ENCODE measurements at places on chromosomes 12 and 14.

GRCh38 chr12:12207746-12208145, 59.1 kb downstream of the LRP6 start:
- no peak for DNase-seq

- no peak for DNase-seq
Observed at GRCh38 chr12:79162147-79162772, 297.7 kb downstream of the SYT1 start.

- no peak for DNase-seq
Observed at GRCh38 chr14:63638493-63638892, 3.2 kb downstream of the WDR89 start.

GRCh38 chr14:64761441-64762043, 57.3 kb downstream of the PLEKHG3 start:
- no peak for DNase-seq

DNA sequence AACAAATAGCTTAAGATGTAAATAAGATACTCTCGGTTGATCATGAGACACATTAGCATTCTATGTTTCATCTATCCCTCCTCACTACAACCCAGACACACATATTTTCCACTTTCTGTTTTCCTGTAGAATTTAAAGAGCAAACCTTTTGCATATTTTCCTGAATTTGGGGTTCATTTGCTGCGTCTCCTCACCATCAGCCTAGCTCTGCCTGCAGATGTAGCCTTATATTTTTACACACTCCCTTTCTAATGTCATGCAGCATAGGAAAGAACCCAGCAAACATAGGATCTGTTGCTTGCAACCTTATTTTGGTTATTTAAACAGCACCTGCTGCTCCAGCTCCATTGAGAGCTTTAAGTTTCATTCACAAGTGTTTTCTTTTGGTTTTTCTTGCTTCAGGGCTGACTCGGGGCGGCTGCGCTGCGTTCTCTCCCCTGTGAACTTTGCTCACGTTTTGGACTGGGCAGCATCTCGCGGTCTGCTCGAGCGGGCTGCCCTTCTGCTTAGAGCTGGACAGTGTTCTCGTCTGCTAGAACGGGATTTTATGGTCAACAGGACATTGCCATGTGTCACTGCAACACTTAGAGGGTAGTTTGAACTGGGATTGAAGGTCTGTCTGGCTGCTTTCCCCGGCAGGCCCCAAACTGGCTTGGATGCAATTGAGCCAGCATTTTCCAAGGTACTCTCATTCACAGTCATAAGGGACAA, 57.8 kb upstream of the VRK1 start:
- no peak for DNase-seq

GRCh38 chr12:22196236-22196635, 138.3 kb downstream of the ST8SIA1 start:
- no peak for DNase-seq

- DNase-seq: no peak
Observed at GRCh38 chr12:97140355-97140754, 233.3 kb downstream of the NEDD1 start.

DNA sequence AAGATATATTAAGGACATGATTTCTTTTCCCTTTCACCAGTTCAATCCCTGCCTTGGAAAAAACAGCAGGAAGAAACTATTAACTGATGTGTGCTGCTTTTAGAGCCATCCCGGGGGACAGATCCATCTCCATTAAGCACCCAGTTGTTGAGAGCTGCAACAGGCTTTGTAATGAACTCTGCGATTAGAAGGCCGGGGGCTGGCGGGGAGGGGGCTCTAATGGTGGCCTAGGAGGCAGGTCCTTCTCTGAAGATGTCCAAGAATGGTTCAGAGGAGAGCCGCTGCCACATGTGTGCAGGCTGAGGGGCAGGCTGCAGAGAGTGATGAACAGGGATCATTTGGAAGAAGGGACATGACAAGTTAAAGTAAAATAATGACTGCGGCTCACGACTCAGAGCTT, 67.8 kb downstream of the GALNT8 start:
- DNase-seq: no peak

GRCh38 chr12:8156845-8157244, at the start of gene ZNF705A:
Gene ZNF705A, plus strand, starts transcription at chr12:8157015. Its CDS starts 15,611 bp downstream, at chr12:8172626.
- no peak for DNase-seq

- DNase-seq: no peak
Observed at GRCh38 chr12:115174920-115175319, 490.9 kb upstream of the TBX3 start.

DNA sequence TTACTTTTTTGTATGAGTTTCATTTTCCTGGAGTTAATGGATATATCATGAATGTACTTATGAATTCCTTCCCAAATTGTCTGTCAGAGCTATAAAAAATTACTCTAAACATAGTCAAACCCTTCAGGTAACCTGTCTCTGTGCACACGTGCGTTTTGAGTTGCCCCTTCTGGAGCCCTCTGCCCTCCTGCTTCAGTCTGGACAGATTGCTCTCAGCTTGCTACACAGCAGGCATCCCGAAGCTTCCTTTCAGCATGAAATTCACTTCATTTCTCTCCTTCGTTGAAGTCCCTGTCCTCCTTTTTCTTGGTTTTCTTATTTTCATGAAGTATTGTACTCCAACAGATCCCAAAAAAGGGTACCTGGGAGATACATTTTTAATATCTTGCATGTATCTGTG, 47.3 kb downstream of the FNTB start:
- DNase-seq: no peak

DNA sequence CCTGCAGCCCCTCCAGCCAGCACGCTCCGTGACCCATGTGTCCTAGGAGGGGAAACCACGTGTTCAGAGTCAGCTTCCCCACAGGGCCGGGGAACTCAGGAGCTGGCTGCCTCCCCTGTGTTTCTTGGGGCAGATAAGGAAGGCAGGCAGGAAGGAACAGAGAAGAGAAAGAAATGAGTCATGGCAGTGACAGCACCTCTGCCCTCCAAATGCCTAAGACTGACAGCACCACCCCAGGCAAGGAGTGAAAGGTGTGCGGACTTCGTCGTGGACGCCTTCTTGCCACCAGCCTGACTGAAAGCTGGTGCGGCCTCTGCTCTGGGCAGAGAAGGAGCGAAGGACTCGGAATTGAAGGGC, 167.0 kb upstream of the FKBP4 start:
- no peak for DNase-seq

- DNase-seq: no peak
Observed at GRCh38 chr12:12551115-12551514, 11.5 kb downstream of the DUSP16 start.

DNA sequence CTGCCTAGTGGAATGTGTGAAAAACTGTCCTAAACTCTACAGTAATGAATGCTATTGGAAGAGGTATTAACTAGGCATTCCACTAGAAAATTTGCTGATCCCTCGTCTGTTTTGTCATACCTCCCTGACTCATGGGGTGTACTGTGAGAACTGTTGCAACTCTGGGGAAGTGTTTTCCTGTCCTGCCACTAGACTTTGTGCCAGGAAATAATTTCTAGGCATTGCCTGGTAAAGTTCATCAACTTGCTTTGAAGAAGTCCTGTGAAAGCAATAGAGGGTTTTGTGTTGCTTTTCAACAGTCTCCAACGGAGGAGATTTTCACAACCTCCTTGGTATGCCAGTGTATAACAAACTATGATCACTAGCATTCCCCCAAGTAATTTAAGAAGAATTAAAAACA, 139.9 kb downstream of the AKAP6 start:
- DNase-seq: no peak

GRCh38 chr12:27478949-27479348, 32.4 kb downstream of the SMCO2 start:
- DNase-seq: no peak

GRCh38 chr12:68784015-68784414, 24.0 kb upstream of the MDM2 start:
- DNase-seq: no peak

DNA sequence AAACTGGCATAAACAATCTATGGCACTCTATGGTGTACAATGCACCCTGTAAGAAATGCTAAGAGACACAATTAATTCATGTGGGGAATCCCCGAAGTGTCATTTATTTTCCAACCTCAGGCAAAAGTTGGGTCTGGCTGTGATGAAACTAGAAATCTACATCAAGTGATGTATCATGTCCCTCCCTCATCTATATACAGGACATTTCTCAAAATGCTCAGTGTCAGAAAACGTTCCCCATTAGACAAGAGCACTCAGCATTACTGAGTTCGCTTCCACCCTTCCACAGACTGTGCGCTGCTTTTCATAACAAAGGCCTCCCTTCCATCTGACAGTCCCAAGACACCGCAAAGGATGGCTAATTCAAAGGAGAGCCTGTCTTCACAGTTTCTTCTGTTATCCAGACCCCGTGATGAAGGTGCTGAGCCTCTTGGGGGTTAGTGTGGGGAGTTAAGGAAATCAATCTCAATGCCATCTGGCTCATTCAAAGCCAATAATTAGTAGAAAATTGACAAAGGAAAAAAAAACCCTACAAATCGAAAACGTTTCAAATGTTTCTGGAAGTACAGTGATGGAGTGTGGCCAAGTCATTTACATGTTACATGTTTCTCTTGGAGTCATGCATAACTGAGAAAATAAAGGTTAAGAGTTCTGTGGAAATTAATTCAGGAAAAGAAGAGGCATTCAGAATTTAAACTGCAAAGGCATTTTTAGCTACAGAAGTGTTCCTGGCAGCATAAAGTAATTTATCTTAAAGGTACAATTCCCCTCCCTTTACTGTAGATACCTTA, 7.5 kb downstream of the CCDC88C start:
- DNase-seq: peak; percentile 33

- no peak for DNase-seq
Observed at GRCh38 chr12:128111951-128112350, 155.0 kb upstream of the TMEM132C start.

GRCh38 chr12:12521044-12521485, 41.6 kb downstream of the DUSP16 start:
- no peak for DNase-seq

GRCh38 chr12:26014085-26014484, 55.6 kb downstream of the RASSF8 start:
- DNase-seq: no peak

GRCh38 chr14:92880851-92881250, 42.1 kb upstream of the CHGA start:
- no peak for DNase-seq

DNA sequence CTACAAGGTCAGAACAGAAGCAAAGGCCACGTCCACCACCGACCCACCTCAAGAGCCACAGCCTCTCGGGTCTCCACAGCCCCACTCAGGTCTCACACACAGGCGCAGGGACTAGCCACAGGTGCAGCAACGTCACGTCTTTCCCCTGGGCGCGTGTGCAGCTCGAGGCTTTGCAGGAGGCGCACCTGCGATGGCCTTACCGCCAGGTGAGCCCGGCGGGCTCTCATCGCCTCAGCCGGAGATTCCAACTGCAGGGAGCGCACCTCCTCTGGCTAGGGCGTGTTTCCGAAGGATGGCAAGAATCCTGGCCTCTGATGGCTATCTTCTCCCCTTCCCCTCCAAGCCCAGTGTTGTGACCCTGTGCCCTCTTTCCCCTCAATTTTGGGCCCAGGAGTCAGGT, at the start of gene HIGD1C:
HIGD1C (plus strand) TSS at position 35 of the 400 bp plus-strand sequence. CDS start 1,455 bp downstream, outside the sequence.
- DNase-seq: no peak

GRCh38 chr14:91244501-91244901, at the start of gene GPR68:
Gene GPR68, minus strand, starts transcription at chr14:91244704. Its CDS starts 9,654 bp downstream, at chr14:91235050.
- no peak for DNase-seq

- no peak for DNase-seq
Observed at GRCh38 chr12:110270125-110270962, 10.7 kb upstream of the ATP2A2 start.

DNA sequence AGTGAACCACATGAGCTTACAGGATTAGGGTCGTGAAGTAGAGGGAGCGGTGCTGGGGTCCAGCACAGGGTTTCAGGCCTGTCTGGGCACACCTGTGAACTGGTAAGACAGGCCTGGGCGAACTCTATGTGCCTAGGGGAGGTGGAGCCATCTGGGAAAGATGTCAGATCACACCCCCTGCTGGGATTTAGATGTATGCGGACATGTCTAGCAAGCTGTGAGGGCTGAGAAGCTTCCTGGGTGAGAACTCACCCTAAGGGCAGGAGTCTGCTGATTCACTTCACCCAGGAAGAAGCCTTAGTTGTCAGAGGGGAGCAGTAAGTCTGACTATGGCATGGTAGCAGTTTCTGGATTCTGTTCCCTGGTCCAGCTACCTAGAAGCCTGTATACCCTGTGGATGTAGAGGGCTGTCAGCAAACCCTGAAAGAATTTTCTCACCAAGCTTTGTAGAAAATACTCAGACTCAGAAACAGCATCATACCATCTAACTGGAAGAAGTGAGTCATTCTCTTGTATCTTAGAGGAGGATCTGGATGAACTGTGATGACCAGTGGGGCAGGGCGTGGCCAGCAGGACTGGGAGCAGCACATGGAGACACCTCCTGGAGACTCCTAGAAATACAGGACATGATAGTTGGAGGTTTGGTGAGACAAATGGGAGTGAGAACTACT, 11.2 kb upstream of the PYGL start:
- DNase-seq: no peak

- DNase-seq: no peak
Observed at GRCh38 chr14:87698481-87698880, 294.5 kb downstream of the GALC start.

DNA sequence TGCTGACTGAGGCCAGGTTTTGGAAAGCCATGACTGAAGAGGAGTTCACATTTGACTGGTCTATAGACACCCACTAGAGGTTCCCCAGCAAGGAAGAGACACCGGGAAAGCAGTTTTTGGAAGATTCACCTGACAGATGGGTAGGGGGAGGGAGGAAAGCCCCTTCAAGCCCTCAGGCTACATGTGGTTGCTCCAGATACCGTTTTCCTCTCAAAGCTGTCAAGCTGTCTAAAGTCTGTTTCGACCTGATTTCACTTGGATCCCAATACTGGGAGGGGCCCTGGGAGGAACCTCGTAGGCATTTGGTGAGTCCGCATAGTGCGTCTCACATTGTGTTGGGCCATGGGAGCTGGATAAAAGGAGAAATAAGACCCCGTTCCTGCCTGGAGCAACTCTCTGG, 1.7 kb upstream of the LRP1 start:
- DNase-seq: no peak

DNA sequence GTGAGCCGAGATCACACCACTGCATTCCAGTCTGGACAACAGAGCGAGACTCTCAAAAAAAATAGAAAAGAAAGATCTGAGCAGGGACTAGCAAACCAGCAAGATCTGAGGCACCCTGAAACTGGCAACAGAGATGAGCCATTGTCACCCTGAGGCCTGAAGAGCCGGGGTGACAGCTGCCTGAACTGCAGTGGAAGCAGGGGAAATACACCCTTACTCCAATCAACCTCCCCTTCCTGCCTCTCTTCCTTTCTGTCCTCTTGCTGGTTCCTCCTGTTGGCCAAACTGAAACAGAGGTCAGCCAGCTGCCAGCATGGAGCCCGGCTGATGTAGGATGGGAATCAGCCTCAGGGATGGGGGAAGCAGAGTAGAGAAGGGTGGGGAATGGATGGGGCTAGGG, 192.0 kb downstream of the CHST11 start:
- no peak for DNase-seq

- no peak for DNase-seq
Observed at GRCh38 chr12:69910694-69911093, 85.7 kb downstream of the MYRFL start.

GRCh38 chr14:100237735-100238418, 1.1 kb upstream of the YY1 start:
- DNase-seq: peak; percentile 17

DNA sequence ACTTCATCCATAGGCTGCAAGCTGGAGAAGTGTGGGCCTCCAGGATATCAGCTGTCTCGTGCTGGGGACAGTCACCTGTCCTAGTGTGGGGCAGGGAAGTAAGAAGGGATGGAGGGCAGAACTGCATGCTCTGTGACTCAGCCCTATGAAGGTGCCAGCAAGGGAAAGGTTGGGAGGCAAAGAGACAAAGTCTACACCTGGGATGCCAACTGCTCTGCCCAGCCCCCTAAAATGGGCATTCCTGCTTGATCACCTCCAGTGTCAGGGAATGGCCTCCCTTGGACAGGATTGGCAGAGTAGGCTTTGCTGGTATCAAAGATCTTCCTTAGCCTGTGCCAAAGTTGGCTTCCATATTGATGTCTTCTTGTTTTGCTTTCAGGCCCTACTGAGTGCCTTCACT, 335.0 kb downstream of the BCL11B start:
- no peak for DNase-seq
